ENCODE measurements at places on chromosomes 4 and X. TPM values are rescaled to one million over a fixed set of nuclear protein-coding genes. Genes with fewer than 3 reads are reported as not detected.

GRCh38 chrX:135420831-135421230 lies 913 bp upstream of the SMIM10L2A start:
- DNase-seq = no peak

- DNase-seq = no peak
Measured at GRCh38 chr4:169658975-169659715, 38.8 kb downstream of the CLCN3 start.

The RAB40A gene
- not detected for polyA plus RNA-seq

DNA sequence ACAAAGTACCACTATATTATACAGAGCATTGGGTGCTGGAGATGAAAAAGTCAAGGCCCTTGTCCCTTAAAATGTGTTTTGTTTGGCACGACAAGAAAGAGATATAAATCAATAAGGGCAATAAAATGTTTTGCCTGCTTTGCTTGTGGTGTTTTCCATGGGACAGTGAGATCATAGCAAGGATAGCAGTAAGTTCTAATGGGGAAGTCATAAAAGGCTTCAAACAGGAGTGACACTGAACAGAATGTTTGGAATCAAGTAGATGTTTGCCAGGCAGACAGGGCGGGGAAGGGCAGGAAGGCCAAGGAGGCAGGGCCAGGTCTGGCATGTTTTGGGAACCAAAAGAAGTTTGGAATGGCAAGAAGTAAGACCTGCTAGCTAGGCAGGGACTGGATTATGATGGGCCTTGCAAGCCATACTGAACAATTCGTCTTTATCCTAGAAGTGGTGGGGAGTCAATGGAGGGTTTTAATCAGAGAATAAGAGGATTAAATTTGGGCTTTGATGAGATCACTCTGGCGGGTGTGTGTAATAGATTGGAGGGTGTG lies 16.4 kb downstream of the FGF2 start:
- DNase-seq = no peak

DNA sequence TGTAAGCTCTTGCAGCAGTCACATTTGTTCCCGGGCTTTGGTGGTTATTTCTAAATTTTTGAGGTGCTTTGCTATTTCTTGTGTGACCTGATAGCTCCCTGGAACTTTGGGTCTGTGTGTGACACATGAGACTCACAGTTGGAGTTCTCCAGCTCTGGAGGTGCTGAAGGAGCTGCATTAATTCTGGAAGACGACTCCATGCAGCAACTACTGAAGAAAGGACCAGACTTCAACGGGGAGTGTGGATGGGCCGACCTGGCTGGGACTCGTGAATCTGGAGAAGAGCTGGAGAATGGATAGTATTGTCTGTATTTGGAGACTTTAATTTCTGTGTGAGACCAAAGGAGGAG lies 1.5 kb downstream of the MRFAP1 start:
- DNase-seq = no peak

DNA sequence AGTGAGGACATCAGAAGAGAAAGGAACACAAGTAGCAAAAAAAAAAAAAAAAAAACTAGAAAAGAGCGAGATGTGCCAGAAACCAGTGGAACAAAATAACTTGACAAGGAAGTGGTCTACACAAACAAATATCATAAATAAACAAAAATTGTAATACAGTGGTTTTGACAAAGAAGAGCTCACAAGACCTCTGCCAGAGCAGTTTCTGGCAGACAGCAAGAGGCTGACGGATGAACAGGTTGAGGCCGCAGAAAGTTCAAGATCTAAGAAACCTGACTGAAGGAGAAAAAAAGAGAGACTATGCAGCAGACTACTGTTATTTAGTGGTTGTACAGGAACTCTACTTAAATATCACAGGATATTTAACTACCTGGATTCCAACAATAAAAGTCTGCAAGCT lies 66.2 kb downstream of the MAB21L2 start:
- DNase-seq = no peak

The BST1 gene
- polyA plus RNA-seq = 4.3 TPM

DNA sequence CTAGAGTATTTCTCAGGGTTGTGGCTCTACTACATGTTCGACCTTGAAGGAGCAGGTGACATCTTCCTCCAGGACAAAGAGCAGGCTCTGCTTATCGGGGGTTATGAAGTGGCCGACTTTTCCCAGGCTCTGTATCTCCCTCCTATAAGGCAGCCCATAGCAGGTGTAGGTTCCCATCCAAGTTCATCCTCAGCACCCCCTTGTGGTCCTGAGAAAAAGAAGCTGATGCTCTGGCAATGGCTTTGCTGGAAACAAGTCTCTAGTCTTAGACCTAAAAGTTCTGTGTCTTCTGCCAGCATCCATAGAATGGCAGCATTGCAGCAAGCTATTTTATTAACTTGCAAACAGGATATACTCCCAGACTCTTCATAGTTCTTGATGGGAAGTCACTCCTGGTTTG lies 836.6 kb upstream of the PRKX start:
- no peak for DNase-seq

The SPANXN2 gene
- not detected for polyA plus RNA-seq

The CXCL8 gene
- polyA plus RNA-seq = 1.5 TPM

The SLC6A14 gene
- 0.01 TPM for polyA plus RNA-seq

GRCh38 chr4:46550471-46550870 lies 160.5 kb upstream of the GABRA2 start:
- no peak for DNase-seq

Measured in foreskin keratinocyte (primary cell).